ENCODE measurements at places on chromosomes 7 and 10. TPM values are rescaled to one million over a fixed set of nuclear protein-coding genes. Genes with fewer than 3 reads are reported as not detected.

CYP2W1 gene
- not detected for total RNA-seq

IL15RA gene
- 31.2 TPM for total RNA-seq

STEAP2 gene
- not detected for total RNA-seq

MEOX2 gene
- total RNA-seq, result not detected

ATOH7 gene
- not detected for total RNA-seq

OGA gene
- 151 TPM for total RNA-seq

LRRD1 gene
- total RNA-seq, result not detected
